ENCODE measurements at places on chromosomes 16 and 17.

DNA sequence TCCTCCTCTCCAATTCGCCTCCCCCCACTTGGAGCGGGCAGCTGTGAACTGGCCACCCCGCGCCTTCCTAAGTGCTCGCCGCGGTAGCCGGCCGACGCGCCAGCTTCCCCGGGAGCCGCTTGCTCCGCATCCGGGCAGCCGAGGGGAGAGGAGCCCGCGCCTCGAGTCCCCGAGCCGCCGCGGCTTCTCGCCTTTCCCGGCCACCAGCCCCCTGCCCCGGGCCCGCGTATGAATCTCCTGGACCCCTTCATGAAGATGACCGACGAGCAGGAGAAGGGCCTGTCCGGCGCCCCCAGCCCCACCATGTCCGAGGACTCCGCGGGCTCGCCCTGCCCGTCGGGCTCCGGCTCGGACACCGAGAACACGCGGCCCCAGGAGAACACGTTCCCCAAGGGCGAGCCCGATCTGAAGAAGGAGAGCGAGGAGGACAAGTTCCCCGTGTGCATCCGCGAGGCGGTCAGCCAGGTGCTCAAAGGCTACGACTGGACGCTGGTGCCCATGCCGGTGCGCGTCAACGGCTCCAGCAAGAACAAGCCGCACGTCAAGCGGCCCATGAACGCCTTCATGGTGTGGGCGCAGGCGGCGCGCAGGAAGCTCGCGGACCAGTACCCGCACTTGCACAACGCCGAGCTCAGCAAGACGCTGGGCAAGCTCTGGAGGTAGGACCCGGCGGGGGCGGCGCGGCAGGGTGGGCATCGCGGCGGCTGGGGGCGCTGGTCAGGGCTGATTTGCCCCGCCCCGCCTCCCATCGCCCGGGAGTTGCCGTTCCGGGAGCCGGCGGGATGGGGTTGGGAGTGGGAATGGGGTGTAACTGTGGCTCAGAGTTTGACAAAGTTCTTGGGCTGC, 567 bp downstream of the SOX9 start:
- DNase-seq = no peak

DNA sequence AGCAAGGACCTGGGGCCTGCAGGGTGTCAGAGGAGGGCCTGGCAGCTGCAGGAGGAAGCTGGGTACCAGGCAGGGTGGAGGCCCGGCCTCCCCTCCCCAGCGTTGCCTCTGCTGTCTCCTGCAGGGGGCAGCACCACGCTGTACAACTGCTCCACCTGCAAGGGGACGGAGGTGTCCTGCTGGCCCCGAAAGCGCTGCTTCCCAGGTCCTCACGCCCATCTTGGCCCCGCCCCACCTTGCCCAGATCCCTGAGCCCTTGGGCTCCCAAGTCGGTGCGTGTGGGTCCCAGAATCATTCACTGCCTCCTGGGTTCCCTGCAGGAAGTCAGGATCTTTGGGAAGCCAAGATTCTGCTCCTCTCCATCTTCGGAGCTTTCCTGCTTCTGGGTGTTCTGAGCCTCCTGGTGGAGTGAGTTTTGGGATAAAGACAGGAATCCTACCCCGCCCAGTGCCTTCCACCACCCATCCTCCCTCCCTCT, 1.2 kb downstream of the TMEM95 start:
- no peak for DNase-seq

DNA sequence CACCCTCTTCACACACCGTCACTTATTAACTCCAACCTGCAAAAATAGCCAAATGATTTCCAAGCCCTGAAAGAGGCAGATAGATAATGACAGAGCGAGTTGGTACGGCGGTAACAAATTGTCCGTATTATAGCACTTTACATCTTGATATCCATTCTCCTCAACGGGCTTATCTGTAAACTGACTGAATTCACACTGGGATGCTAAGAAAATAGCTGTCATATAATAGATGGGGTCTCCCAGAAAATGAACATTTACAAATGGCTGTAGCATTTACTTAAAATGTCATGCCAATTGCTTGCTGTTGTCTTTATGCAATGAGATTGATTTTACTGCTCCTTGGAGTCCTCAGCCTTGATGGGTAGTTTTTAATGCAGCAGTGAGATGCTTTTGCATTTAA, 225.8 kb upstream of the SDK2 start:
- DNase-seq = no peak

GRCh38 chr16:16928532-16929109, 542.1 kb downstream of the XYLT1 start:
- no peak for DNase-seq

GRCh38 chr16:79412783-79413225, 187.7 kb downstream of the MAF start:
- DNase-seq = no peak

DNA sequence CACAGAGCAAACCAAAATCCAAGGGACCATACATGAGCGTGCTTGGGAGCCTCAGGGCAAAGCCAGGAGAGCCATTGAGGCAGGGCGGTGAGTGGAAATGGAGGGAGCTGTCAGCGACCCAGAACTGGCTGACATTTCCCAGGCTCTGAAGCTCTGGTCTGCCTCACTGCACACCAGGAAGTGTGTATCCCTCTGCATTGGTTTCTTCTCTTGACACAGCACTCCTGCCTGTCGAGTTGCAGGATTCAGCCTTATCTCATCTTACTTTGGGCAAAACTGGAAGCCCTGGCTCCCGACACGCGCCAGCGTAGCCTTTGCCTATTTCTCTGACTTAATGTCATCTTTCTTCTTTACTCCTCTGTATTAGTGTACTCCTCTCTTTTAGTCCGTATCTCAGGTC, 144.7 kb upstream of the HS3ST3A1 start:
- no peak for DNase-seq
